ENCODE measurements at places on chromosomes 5 and 9.

DNA sequence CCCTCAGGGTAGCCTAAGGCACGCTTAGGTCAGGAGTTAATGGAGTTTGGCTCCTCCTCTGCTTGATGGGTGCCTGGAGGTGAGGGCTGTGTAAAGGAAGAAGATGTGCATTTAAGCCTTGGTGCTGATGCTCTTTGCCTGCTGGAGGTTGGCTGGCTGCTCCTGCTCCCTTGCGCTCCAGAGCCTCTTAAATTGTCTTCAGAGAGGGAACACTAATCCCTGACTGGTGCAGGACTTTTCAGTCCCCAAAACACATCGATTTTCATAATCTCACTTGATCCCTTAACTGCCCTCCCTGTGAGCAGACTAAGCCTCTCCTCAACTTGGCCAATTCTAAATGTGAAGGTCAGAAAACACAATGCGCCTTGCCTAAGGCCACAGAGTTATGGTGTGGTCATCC, 16.2 kb upstream of the TCOF1 start:
- DNase-seq = no peak

DNA sequence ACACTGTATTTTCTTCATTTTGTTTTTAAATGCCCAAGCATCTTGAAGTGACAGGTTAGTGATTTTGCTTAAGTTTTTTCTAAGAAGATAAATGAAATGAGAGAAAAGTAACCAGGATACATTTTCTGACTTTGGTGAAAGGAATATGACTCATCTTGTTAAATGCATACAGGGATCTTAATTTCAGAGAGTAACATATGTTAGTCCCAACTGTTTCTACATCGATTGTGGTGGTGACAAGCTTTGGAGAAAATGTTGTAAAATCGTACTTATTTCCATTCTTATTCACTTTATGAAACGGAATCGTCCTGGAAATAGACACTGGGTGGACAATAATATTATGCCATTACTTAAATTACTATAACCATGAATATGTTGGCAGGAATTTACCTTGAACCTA, 107.5 kb downstream of the KCNN2 start:
- no peak for DNase-seq

- DNase-seq = no peak
These were observed 4.1 kb downstream of the SYNPO start for GRCh38 chr5:150644514-150644913.

DNA sequence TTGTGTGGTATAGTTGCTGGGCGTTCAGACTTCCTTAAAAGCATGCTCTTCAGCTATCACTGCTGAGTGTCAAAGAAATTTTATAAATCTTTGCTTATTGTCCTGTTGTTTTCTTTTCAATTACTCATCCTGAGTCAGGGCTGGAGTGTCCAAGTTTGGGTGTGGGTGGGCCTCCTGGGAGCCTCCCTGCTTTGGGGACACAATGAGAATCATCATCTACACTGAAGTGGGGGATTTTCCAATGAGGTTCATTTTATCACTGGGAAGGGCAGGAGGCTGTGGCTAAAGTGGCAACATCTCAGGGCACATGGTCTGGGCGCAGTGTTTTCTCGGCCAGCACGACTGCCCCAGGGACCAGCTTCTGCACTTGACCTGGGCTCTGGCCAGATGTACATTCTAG, 19.5 kb downstream of the GFPT2 start:
- no peak for DNase-seq
